ENCODE measurements at places on chromosomes 6 and 20.

- no peak for DNase-seq
These were observed 41.0 kb upstream of the NFATC2 start for GRCh38 chr20:51583499-51583898.

GRCh38 chr20:33443006-33443511 lies 504 bp downstream of the SNTA1 start:
- no peak for DNase-seq

- peak; percentile 68 for DNase-seq
These were observed at the start of gene SLCO4A1 for GRCh38 chr20:62642051-62642665. Gene SLCO4A1, plus strand, starts transcription at chr20:62642503. Its CDS starts 13,952 bp downstream, at chr20:62656455.

DNA sequence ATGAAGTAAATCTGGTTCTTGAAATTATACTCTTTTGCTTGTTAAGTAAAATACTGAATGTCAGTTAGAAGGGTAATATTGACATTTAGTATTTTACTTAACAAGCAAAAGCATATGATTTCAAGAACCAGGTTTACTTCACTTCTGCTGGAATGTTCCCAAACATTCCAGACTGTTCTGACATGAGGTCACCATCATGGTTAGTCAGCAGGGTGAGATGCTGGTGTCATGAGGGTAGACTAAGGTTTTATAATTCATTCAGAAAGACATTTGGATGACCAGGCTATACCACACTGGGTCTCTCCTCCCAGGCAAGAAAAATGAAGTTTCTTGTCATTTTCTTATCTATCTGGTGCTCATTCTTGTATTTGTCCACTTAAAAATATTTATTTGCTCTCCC lies 414.4 kb upstream of the MMS22L start:
- DNase-seq, result no peak

DNA sequence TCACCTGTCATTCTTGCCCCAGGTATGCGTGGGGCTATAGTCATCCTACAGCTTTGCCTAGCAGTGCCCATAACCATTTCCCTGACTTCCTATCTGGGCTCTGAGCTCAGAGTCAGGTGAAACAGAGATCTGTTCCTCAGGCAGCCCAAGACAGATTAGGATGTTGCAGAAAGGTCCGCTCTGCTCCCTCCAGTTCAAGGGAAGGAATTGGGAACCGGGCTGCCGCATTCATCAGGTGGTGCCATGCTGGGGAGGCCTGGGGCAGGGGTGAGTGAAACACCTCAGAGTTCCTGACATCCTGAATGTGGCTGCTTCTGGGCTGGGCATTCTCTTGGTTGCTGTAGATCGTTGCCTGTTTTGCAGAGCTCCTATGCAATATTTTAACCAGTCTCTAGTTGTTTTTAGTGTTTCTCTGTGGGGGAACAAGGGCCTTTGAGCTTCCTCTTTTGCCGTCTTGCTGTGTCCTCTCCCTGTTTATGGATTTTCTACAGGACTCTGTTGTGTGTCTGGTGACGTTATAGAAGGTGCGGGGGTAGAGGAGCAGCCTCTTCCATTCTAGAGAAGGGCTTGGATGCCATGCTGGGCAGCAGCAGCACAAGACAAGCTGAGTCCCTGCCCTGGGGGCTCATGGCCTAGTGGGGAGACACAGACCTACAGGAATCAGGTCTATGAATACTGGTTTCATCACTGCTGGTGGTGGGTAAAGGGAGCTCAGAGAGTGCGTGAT lies 9.2 kb downstream of the ENTPD6 start:
- no peak for DNase-seq

DNA sequence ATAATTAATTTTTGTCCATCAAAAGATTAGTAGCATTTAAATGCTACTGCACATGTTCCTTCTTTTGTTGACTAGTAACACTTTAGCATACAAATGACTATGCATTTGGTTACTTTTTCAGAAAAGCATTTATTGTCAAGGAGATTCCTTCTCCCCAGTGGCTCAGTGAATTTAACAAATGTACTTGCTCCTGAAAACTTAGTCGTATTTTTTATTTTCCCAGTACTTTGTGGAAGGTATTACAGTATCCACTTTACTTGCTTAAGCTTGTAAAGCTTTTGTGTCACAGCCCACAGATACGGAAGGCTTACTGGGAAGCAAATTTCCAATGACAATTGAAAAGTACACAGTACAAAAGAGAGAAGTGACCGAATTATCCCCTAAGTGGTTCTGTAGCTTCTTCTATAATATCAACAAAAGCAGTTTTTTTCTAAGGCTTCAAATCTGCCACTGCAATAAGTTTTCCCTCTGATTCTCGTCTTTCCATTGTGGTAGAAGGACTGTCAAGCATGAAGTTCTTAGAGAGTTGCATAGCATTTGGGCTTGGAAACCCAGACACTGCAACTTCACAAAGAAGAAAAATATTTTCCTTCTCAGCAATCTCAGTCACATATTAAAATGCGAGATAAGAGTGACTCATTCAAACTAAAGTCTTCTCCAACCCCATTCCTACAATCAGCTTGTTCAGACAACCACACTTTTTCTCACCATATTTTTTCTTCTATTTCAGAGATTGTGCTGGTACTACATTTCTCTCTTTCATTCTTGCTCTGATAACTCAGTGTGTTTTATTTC lies 431.2 kb downstream of the GRIK2 start:
- no peak for DNase-seq
